NCI-H2029 (cell line): ENCODE measurements at places on chromosomes 1 and 21.

DNA sequence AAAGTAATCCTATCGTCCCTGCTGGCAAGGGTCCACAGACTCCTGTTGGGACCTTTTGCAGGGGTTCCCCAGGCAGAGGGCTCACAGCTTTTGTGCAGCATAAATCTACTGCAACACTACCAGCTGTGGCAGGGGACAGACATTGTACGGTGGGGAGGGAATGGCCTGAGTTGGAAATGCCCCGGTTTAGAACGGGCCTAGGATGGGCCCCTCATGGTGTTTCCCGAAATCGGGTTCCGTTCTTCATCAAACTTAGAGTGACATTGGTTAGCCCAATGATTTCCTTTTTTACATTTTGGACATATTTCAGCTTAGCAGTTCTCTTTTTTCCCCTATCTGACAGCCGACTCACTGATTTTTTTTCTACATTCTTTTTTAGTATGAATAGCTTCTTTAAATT lies 26.5 kb upstream of the SAMD11 start:
- no peak for DNase-seq

- no peak for DNase-seq
Observed at GRCh38 chr1:53963460-53963859, 17.3 kb downstream of the LRRC42 start.

- peak; percentile 58 for DNase-seq
Observed at GRCh38 chr1:165697881-165698760, at the start of gene ALDH9A1. Gene ALDH9A1, minus strand, starts transcription at chr1:165698562. Its CDS starts 4 bp downstream, at chr1:165698558.

GRCh38 chr1:157390651-157391050 lies 161.7 kb downstream of the FCRL5 start:
- no peak for DNase-seq

DNA sequence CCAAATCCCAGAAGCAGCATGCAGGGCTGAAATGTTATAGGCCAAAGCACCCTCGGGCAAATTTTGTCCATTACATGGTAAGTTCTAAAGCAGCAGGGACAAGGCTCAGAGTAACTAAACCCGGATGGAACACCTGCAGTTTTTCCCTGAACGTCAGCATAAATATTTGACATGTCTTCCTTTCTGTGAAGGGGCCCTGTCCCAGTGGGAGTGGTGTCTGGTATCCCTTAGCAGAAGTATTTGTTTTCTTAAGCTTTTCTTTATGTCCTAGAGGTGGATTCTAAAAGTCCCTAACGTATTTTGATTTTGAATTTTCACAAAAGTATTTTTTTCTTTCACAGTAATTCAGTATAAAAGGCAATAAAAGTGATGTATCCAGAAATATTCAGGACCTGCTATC lies 223.9 kb downstream of the ST6GALNAC3 start:
- DNase-seq = no peak

GRCh38 chr1:2525572-2525919 lies 850 bp downstream of the PANK4 start:
- DNase-seq = no peak

DNA sequence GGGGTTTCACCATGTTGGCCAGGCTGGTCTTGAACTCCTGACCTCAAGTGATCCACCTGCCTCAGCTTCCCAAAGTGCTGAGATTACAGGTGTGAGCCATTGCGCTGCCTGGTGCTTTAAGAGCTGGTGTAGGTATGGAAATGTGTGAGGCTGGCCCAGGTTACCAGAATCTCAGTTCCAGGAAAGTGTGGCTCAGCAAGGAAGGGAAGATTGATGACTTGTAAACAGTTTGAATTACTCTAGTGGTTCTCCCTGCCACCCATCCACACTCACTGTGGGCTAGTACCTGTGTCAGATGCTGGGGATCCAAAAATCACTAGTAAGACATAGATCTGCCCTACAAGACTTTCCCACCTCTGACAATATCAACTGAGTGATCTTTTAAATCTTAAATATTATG lies 34.5 kb upstream of the SLC35D1 start:
- DNase-seq = no peak

DNA sequence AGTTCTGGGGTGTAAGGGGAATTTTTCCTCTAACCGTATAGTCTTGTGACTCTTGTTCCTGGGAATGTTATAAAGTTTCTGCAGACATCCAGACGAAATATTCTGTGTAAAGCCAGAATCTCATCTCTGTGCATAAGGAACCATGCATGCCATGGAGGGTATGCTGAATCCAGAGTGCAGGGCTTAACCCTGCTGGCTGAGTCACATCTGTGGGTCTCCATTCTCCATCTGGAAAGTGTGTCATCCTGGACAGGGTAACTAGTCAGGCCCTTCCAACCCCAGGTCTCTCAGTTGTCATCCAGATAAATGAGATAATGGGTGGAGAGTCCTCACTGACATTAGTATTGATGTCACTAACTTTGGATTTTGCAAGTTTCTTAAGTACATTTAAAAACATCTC lies 48.8 kb downstream of the ATP5PO start:
- no peak for DNase-seq

- DNase-seq = no peak
Observed at GRCh38 chr1:37438869-37439343, 35.5 kb upstream of the ZC3H12A start.
